ENCODE measurements at places on chromosomes 2 and 18.
A peak's percentile ranks its signal among the peaks of the same experiment; 100 is the strongest.

DNA sequence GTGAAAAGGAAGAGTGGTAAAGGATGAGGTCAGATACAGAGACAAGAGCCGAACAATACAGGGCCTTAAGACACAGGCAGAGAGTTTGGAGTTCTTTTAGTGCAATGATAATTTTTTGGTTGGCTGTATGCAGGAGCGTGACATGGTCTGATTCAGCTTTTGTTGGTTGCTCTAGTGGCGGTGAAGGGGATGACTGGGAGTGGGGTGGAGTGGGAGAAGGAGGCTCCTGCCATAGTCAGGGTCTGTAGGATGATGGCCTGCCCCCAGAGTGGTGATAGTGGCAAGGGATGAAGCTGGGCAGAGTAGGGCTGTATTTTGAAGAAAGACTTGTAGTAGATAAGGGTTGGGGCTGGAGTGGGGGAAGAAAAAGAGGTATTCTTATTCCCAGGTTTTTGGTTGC is 306.6 kb upstream of the VWC2L start:
- DNase-seq, result no peak

- no peak for DNase-seq
Measured at GRCh38 chr2:9404451-9404850, 18.9 kb downstream of the ITGB1BP1 start.

DNA sequence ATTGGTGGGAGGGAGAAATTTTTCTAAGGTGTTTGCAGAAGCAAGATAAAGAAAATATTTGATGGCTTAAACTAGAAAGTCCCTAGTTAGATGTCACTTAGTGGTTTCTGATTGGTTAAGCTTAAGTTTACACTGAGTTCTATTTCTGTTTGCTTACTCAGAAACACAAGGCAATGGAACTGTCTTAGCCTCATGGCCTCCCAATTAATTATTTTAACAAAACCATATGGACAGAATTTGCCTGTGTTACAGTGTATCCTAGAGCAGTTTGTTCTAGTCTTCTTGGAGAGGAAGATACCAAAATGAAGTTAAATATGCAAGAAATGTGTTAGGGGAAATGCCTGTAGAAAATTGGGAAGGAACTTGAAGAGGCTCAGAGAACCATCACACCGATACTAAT is 4.6 kb upstream of the IMPACT start:
- no peak for DNase-seq

DNA sequence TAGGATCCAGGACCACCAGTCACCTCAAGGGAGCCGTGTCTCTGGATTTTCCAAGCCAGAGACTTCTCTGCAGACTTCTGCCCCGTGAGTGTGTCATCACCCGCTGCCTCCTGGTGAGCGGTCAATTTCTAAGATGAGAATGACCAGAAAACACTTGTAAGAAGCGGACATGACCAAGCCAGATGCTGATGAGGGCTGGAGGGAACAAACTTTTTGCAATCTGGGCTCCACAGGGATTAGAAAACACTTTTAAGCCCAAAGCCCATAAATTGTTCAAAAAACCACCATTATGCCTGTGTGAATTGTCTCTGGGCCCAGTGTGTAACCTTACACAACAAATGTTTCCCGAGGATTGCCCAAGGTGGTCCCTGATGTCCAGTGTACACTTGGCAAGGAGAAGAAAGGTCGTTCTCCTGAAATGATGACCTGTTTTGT is 5.3 kb upstream of the NPPC start:
- DNase-seq, result no peak

- no peak for DNase-seq
Measured at GRCh38 chr2:44843086-44843485, 98.4 kb upstream of the SIX3 start.

DNA sequence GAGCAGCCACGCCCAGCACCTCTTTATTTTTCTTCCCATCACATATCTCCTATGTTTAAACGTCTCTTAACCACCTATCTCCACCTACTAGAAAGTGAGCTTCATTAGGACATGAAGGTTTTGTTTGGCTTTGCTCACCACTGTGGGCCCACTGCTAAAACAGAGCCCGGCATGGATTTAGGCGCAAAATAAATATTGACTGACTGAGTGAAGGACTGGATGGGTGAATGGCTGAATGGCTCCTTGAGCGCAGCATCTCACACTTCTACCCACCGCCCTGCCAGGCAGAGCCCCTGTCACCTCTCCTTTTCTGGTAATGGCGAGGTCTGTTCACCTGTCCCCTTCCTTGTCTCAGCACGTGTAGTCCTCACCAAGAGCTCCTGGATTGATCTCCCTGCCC is 10.1 kb downstream of the CAPG start:
- DNase-seq, result no peak

GRCh38 chr18:36685580-36685979 is 143.2 kb downstream of the TPGS2 start:
- DNase-seq, result no peak

- DNase-seq, result no peak
Measured at GRCh38 chr2:55922291-55922907, 1.2 kb downstream of the EFEMP1 start.

- DNase-seq, result no peak
Measured at GRCh38 chr18:57533868-57534510, 52.5 kb downstream of the FECH start.

DNA sequence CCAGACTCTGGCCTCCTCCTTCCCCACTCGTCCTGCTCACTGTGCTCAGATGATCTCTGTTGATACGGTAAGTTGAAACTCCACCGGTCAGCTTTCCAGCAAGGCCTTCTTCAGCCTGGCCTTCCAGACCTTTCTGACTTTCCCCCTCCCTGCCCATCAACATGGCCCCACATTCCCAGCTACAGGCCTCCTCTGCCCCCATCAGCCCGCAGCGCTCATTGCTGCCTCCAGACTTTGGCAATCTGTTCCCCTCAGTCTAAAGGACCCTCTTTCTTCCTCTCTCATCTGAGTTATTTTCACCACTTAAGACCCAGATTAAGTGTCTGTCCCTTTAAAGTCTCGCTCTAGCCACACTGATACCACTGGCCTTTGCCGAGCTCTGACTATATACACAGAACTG is 10.6 kb downstream of the LOXHD1 start:
- no peak for DNase-seq

DNA sequence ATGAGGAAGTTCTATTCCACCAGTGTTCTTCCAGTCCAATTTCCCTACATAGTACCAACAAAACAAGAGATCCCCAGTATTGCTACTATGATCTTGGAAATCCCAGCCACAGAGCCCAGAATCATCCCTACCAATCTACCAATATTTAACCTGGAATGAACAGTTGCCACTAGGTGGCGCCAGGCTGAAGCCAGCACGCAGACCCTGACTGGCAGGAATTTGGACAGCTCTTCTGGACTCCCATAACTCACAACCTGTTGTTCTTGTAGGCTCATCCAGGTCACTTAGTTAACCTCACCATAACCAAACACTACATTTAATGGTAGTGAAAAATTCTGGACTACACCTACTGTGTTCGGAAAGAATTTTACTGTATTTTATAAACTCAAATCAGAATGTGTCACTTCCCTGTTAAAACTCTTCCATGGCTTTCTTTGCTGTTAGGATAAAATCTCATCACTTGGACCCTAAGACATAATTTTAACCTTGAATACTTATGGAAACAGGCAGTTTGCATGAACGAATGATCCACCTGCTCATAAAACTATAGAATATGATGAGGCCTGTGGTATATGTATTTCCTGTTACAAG is 59.8 kb upstream of the SLC38A11 start:
- DNase-seq, result no peak

DNA sequence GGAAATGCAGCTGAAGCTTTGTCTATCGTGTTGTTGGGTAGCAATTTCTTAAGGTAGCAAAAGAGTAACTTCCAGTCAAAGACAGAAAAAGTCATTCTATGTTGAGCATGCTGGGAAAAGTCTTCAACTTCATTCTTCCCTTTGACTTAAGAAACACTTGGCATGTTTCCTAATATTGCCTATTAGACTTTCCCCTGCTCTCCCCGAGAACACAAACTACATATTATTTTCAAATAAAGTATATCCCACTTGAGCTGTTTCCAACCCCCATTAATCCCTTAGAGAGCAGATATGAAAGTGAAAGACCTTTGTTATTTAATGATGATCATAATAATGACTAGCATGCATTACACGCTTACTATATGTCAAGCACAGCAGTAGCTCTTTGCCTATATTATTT is 136.0 kb upstream of the SPOPL start:
- no peak for DNase-seq

GRCh38 chr2:38141501-38141900 is 65.5 kb upstream of the CYP1B1 start:
- no peak for DNase-seq

- no peak for DNase-seq
Measured at GRCh38 chr18:21489119-21489750, 111.3 kb downstream of the ESCO1 start.

GRCh38 chr2:5841126-5841525 is 148.9 kb downstream of the SOX11 start:
- no peak for DNase-seq

- DNase-seq, result peak; percentile 67
Measured at GRCh38 chr2:201448701-201449100, 2.6 kb downstream of the TRAK2 start.

- DNase-seq, result peak; percentile 66
Measured at GRCh38 chr2:10434886-10435819, 13.0 kb downstream of the ODC1 start.

DNA sequence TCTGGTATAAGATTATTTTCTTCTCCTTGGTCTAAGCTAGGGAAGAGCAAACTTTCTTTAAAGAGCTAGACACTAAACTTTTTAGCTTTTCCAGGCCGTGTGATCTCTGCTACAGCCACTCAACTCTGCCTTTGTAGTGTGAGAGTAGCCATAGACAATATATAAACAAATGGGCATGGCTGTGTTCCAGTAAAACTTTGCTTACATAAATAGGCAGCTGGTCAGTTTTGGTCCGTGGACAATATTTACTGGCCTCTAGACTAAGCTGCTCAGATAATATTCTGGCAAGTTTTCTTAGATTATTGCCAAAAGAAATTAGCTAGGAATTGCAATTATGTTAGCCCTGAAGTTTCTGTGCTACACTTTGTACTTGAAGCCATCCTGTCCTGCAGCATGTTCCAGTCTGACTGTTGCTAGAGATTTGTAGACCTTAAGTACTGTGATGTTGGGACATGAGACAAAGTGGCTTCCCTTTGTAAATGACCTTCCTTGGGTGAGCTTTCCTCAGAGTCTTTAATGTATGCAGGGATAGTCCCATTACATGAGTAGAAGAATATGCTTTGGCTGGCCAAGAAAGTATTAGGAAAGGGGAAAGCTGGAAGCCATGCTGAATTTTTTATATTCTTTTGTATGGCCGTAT is 126.9 kb downstream of the SOX11 start:
- no peak for DNase-seq

DNA sequence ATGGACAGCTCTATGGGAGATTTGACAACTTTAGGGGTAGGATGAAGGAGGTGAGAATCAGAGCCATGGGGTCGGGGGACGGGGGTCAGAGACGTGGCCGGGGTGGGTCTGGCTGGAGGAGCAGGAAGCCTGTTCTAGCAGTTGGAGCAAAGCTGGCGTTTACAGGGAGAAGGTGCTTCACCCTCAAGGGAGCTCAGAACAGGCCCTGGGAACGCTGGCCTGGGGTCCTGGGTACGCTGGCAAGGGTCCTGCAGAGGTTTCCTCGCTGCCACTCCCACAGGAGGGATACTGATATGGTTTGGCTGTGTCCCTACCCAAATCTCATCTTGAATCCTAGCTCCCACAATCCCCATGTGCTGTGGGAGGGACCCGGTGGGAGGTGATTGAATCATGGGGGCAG is 205.0 kb upstream of the ARL4C start:
- no peak for DNase-seq

DNA sequence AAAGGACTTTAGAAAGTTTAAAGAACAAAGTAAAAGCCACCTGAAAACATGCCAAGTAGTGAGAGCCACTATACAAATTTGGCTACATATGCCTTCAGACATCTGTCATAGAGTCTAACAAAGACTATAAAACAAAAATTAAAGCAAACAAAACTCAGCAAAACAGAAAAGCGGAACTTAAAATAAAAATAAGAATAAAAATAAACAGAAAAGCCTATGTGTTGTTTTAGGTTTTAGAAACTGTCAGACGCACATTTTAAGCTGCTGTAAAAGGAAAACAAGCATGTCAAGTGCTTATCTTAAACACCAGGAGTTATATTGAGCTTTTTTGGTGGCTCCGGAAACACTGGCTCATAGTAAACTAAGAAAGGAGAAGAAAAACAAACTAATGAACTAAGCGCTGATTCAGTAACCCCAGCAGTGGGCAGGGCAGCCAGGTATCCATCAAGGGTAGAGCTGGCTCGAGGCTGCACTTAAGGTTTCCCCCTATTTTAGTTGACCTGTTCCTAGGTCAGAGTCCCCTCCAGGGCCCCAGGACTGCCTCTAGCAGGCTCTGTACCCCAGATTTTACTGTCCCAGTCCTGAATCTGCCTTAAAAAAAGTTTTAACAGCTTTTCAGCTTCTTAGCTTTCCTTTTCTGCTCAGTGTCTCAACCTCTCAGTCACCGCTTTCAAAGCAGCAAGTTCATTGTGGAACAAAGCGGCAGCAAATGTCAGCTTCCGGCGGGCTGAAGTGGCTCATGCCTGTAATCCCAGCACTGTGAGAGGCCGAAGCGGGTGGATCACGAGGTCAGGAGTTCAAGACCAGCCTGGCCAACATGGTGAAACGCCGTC is 15.4 kb upstream of the RMC1 start:
- peak; percentile 32 for DNase-seq

- DNase-seq, result no peak
Measured at GRCh38 chr2:19753314-19753713, 148.5 kb downstream of the TTC32 start.

GRCh38 chr2:67318993-67319481 is 78.1 kb upstream of the ETAA1 start:
- no peak for DNase-seq

- no peak for DNase-seq
Measured at GRCh38 chr2:82282111-82282882, 1977.7 kb upstream of the LRRTM1 start.

DNA sequence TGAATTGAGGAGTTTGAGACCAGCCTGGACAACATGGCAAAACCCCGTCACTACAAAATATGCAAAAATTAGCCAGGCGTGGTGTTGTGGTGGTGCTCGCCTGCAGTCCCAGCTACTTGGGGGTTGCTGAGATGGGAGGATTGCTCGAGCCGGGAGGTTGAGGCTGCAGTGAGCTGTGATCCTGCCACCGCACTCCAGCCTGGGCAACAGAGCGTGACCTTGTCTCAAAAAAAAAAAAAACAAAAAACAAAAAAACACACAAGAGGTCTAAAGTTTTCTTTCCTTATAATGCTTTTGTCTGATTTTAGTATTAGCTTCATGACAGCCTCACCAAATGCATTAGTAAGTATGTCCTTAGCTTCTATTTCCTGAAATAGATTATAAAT is 43.1 kb downstream of the VPS54 start:
- DNase-seq, result no peak

GRCh38 chr2:207073801-207074678 is 91.7 kb downstream of the KLF7 start:
- DNase-seq, result peak; percentile 17

- DNase-seq, result no peak
Measured at GRCh38 chr2:132669908-132670495, at the start of gene LYPD1. Gene LYPD1 (minus strand): TSS chr2:132670205. CDS start chr2:132669932, 273 bp downstream.

GRCh38 chr2:106864051-106864450 is 21.9 kb downstream of the ST6GAL2 start:
- DNase-seq, result no peak
